ENCODE measurements at places on chromosomes 3 and 15.

DNA sequence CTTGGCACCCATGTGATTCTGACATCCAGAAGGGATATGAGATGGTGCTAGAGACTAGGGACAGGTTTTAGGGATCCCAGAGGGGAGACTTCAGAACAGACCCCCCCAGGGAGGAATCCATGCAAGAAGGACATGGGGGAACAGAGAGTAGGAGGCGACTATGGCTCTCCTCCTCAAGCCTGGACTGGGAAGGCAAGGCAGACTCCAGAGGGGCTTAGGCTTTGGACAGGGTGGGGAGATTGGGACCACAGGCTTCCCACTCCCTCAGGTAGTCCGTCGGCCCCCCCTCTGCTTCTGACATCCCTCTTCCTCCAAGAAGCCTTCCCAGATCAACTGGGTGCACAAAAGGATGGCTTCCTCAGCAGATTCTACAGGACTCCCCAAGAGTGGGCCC, 3.0 kb upstream of the VIPR1 start:
- no peak for DNase-seq

- no peak for DNase-seq
These were observed 48.0 kb downstream of the CTNNB1 start for GRCh38 chr3:41247055-41248004.

DNA sequence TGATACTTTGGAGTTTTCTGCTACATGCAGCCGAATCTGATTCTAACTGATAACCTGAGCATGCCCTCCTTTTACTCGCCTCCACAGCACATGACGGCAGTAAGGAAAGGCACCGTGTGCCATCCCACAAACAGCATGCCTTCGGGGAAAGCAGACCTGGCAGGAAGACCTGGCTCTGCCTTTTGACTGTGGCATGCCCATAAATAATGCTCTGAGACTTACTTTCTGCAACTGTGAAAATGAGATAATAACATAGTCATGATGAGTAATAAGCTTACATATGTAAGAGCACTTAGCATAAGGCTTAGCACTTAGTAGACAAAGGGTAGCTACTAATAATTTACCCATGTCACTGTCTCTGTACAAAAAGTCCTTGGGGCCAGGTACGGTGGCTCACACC, 32.9 kb downstream of the MTHFS start:
- DNase-seq = no peak

DNA sequence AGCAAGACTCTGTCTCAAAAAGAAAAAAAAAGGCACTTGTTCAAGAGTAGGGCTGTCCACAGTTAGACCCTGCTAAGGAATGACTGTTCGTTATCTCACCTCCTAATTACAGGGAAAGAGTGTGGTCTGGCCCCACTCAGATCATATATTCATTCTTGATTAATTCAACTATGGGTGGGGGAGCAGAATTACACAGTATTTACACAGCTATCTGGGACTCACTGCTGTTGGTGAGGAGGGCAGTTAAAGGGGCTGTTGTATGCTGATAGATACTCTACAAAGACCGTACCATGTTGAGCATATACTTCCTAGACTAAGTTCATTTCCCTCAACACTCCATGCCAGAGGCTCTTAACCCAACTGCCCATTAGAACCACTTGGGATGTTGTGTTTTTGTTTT, 3.8 kb upstream of the ZNF620 start:
- no peak for DNase-seq

GRCh38 chr3:142866841-142867631, 21.8 kb downstream of the PCOLCE2 start:
- peak; percentile 26 for DNase-seq

DNA sequence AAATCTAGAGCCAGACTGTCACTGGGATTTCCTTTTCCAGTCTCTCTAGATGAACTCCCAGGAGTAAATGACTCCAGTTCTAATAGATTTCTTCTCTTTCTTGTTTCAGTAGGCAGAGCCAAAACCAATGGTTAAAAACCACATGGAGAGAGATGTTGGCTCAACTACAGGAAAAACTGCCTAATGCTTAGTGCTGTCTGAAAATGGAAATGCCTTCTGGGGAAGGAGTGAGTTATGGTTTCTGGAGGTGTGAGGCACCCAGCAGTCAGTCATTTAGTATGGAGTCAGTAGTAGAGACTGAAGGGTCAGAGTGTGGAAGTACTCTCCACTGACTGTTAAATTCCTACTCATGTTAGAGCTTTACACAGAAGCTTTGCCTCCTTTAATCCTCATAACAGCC, 136.7 kb downstream of the CCNL1 start:
- no peak for DNase-seq

- no peak for DNase-seq
These were observed 350.5 kb downstream of the LRTM1 start for GRCh38 chr3:54577313-54577712.

DNA sequence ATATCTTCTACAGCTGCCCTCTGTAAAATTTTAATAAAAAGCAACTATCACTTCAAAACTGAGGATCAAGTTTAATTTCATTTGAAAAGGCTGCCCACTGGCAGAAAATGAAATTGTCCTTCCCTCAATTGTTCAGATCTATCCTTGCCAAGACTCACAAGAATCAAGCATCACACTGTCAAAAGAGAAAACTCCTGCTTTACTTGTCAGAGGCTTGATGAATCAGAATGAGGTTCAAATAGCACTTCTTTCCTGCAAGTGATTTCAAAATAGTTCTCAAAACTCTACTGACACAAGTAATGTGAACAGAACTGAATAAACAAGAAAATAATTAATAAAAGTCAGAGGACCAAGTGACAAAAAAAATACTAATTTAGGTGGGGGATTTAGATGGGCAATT, 70.6 kb downstream of the GOLIM4 start:
- no peak for DNase-seq

GRCh38 chr3:174147798-174148197, 711.3 kb upstream of the NAALADL2 start:
- DNase-seq = no peak

GRCh38 chr3:190322604-190323245, 479 bp upstream of the CLDN1 start:
- DNase-seq = no peak

DNA sequence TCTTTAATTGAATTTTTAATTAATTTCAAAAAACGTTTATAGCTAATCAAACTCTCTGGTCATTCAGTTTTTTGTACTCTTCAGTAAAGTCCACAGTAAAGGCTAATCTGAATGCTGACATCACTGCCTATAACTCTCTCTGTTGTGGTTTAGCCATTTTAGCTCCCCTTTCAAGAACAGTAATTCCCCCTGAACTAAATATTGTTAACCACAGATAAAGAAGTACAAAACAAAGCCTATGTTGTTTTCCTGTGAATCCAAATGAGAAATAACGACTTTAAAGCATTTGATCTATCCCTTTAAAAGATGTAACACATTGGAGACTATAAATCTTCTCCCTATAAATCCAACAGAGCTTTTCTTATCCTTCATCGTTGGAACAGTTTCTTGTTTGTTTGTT, 94.2 kb downstream of the ZBTB20 start:
- DNase-seq = no peak

GRCh38 chr15:88127432-88127790, 129.1 kb downstream of the NTRK3 start:
- DNase-seq = no peak

- DNase-seq = no peak
These were observed 33.9 kb downstream of the PTPRG start for GRCh38 chr3:61595288-61595687.

DNA sequence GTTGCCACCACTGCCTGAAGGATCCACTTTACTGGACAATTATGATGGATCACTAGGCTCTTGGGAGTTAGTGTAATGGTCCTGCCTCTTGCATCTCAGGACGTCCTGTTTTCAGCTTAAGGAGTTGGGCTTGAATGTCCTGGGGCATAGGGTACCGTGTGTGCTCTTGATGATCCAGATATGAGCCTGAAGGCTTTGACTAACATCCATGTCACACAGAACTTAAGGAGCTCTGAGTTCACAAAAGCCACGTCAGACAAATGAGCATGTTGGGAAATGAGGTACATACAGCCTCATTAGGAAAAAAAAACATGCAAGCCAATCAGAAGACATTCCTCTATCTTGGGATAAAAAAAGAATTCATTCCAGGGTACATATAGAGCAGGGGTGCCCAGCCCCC, 40.8 kb downstream of the CA12 start:
- DNase-seq = no peak

DNA sequence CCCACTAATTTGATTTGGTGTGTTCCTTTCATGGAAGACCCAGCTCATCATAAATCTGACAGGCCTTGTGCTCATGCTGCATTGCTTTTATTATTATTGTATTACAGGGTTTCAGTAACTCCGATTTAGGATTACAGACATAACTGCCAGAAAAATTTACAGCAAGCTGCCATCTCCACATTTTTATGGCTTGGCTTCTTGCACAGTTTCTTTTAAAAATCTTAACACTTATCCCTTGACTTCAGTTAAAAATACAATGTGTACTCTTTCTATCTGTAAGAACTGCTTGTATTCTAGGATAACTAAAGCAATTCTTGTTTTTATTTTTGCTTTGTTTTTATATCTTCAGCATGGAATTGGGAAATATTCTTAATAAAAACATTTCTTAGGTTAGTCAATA, 612.2 kb downstream of the DIPK2A start:
- no peak for DNase-seq

DNA sequence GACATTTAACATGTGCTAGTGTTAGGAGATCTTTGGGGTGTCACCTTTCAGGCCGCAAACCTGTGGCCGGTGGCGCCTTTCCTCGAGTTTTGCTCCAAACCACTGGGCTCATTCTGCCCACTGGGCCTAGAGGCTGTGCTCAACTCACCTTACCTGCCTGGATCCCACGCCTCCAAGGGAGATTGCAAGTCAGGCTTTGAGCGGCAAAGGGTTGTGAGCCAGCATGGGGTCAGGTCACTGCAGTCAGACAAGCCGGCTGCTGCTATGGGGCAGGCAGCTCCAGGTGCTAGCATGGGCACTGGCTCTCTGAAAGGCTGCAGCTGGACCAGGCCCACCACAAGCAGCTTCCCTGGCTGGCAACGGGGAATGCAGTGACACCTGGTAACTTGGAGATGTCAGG, 265.5 kb downstream of the ZBBX start:
- no peak for DNase-seq

- DNase-seq = no peak
These were observed 123.8 kb upstream of the C15orf61 start for GRCh38 chr15:67397139-67397538.

DNA sequence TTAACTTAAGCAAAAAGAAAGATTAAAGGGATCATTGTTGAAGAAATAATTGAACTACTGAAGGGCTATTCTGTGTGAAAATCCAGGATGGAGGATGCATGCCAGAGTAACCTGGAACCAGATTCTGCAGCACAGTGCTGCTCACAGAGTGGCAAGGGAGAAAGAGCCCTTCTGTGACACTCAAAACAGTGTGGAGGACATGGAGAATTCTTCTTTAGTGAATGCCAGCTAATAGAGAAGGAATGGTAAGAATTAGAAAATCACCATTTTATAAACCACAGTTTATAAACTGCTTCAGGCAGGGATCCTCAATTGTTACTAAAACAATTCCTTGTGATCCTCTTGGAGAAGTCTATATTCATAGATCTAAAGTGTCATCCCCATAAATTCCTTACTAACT, 70.4 kb upstream of the ARHGEF26 start:
- DNase-seq = no peak

DNA sequence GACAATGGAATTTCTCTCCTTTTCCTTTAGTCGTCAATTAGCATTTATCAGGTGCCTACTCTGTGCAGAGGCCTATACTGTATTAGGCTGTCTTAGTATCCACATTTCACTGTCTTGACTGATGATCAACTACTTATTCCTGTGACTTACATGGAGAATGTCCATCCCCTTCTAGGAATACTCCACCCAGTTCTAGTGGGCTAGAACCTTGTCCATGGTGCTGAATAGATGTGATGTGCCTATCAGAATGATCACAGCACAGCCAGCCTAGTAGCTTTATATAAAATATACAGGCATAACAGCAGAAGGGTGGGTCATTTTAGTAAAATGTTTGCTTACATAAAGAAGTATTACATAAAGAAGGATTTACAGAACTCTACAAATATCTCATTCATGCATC, 621.4 kb downstream of the PDCD6IP start:
- peak; percentile 49 for DNase-seq

GRCh38 chr3:29144361-29144760, 136.5 kb upstream of the RBMS3 start:
- no peak for DNase-seq

GRCh38 chr3:195806916-195807231, 4.9 kb downstream of the MUC4 start:
- no peak for DNase-seq

GRCh38 chr3:71955240-71956068, 170.5 kb upstream of the PROK2 start:
- DNase-seq = peak; percentile 89

- no peak for DNase-seq
These were observed 2.6 kb upstream of the IDH3A start for GRCh38 chr15:78146425-78147154.

DNA sequence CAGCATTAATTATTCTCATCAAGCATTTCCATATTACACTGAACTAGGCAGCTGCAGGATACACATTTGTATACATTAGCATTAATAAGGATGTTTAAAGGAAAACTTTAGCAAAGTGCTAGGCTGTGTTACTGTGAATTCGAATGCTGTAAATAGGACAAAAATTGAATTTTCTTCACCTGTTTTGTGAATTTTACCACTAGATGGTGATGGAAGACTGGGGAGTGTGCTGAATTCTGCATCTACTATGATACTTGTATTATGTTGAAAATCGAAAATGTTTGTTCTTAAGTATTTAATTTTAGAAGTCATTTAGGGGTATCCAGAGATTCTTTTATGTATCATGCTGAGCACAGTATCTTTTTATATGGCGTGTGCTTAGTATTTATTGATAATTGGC, 12.3 kb upstream of the P2RY14 start:
- no peak for DNase-seq

- no peak for DNase-seq
These were observed 24.9 kb downstream of the DUOX2 start for GRCh38 chr15:45088801-45089711.

GRCh38 chr3:43978708-43979107, 263.0 kb upstream of the TOPAZ1 start:
- DNase-seq = no peak

DNA sequence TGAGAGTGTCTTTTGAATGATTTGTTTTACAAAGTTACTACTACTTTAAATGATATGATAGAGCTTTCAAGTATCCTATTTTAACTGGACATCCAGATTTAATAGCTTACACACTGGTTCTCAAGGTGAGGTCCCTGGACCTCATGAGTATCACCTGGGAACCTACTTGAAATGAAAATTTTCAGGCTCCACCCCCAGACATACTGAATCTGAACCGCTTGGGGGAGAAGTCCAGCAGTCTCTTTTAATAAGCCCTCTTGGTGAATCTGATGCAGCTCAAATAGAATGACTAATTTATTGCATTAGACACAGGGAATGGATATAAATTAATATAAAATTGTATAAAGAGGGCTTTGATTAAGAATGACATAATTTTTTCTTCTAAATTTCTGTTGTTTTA, 29.4 kb upstream of the SLITRK3 start:
- DNase-seq = no peak

- DNase-seq = no peak
These were observed 40.5 kb upstream of the HES1 start for GRCh38 chr3:194095464-194095863.
